ENCODE measurements at places on chromosomes 5 and 9.

DNA sequence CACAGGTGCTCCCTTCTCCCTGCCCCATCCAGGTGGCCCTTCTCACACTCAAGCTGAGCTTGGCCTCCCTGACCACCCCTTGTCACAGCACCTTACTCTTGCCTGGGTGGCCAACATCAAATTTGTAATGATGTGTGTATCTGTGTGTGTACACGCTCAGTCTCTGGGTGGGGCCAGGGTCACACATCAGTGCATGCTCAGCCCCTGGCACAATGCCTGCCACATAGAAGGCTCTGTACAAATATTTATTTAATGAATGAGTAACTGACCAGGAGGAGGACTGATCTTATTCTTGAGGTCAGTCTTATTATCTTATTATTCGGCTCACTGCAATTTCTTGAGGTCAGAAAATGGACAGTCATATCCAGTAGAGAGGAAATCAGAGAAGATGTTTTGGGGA is 41.3 kb upstream of the HAND1 start:
- no peak for DNase-seq

- no peak for DNase-seq
Measured at GRCh38 chr5:122775550-122776542, 966 bp downstream of the SNX2 start.

DNA sequence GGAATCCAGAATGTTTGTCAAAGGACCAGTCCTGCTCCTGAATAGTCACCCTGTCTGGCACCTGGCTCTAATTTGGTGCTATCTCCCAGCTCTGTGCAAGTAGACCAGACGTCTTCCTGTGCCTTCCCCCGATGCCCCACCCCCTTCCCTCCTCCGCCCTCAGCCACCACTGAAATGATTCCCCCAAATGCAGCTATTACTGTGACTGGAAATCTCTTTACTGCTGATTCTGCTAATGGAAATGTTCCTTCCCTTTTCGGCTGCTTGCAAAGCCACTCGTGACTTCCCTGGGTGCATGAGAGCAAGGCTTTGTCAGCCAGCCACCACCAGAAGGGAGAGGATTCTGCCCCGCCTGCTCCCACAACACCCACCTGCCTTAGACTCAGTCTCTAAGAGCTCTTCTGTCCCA is 11.4 kb downstream of the ASTN2 start:
- DNase-seq = peak; percentile 18

DNA sequence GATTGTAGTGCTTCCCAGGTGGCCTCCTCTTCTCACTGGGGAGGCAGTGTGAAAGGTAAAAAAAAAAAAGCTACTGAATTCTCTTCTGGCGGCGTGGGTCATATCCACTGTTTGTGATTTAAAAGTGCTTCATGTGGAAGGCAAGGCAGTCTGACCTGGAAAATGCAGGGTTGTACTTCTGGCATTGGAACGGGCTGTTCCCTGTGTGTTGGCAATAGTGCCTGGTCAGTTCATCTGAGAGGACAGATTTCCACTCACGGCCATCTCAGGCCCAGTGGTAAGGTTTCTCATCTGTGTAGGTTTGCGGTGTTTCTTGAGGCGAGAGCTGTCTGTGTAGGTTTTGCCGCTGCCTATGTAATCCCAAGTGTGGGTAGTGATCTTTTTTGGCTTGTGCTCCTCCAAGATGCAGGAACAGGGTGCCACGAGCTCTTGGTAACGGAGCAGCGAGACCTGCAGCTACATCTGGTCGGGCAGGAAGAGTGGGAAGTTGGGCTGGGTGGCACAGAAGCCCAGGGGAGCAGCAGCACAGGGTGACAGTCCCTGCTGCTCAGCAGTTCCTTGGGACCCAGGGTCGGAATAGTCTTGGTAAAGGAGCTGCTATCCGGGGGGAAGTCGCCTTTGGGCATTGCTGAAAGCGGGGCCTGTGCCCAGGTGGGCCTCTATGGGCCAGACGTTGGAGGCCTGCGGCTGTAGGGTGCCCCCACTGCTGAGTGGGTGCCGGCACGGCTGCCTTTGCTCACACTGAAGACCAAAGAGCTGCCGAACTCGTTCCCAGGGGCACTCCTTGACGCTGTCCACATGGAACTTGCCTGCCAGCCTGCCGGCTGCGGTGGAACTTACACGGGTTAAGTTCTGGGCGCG is 11.2 kb downstream of the RCL1 start:
- no peak for DNase-seq

- DNase-seq = no peak
Measured at GRCh38 chr9:138097501-138097991, 220.0 kb downstream of the CACNA1B start.

GRCh38 chr5:147857302-147858129 is 21.0 kb upstream of the SCGB3A2 start:
- DNase-seq = peak; percentile 10

DNA sequence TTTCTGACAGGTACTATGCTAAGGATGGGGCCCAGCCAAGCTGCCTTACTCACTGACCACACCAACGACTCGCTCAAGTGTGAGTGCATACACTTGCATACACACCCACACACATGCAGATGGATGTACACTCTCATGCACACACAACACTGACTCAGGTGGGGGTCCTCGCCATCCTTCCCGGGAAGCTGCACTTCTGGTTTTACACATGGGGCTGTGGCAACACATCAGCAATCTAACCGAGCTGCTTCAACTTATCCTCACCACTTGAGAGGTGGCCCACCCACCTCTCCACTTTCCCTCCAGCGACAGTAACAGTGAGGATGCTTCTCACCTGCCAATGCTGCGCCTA is 67.2 kb upstream of the SLC25A51 start:
- DNase-seq = no peak

DNA sequence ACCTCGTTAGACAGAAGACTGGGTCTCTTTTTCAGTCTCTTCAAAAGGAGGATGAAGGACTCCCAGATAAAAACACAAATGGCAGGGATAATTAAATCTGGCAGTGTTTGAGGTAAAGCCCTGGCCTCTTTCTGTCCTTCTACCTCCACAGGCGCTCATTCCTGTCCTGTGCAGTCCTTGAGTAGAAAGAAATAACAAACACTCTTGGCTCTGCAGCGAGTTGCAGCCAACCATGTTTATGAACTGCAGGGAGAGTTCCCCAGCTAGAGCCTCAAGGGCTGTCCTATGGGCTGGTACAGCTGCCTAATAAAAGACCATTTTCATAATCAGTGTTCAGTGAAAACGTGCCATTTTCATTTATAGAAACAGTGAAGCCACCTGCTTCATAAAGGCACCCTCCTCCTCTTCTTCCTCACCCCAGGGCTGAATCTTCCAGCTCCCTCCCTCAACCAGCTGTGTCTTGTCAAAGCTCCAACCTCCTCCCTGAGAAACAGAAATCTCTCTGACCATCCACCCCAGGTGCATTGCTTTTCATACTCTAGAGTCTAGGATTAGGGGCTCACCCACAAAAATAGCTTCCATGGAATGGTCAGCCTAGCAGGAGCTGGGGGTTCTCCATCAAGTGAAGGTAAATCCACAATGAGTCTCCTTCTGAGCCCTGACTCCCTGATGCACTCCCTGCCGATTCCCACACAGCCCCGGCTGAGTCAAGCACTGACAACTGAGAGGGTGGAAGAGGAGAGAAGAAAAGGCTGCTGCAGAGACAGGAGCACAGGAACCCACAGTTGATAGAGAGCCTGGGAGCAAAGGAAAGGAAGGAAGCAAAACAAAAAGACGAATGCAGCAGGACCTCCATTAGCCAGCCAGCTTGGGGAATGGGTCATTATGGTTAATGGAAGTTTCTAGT is 150.7 kb downstream of the CMYA5 start:
- DNase-seq = no peak

DNA sequence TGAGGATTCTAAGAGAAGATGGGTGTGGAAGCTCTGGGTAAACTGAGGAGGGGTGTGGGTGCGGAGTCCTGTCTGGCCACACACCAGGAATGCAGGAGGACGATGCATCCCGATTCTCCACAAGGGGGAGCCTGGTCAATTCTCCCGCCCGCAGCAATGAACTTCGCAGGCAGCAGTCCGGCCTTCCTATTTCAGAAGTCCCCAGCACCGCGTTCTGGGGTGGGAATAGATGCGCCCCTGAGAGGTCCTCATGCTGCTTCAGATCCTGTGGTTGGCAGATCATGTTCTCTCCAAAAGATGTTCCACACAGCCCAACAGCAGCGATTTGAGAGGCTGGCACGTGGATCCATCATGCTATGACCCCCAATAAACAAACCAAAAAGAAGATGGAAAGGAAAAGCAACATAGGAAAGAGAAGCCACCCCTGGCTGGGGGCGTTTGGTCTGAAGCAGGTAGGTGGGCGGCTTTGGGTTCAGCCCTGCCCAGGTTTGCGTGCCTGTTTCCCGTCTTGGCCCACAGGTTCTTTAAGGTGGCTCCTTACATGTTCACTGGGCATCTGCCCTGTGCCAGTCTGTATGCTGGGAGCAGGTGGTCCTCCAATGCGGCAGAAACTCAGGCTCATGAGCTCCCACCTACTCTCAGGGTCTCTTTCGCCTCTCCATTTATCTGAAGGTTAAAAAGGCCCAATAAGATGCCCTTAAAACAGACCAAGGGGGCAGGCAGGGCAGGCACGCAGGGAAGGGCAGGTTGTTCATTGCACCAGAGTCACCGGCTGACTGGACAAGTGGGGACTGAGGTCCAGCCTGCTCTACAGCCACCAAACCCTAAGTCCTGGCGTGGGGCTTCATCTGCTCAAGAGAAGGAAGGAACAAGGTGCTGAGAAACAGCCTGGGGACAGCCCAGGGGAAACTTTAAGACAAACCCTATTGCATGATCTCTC is 171.6 kb downstream of the PAX5 start:
- no peak for DNase-seq

DNA sequence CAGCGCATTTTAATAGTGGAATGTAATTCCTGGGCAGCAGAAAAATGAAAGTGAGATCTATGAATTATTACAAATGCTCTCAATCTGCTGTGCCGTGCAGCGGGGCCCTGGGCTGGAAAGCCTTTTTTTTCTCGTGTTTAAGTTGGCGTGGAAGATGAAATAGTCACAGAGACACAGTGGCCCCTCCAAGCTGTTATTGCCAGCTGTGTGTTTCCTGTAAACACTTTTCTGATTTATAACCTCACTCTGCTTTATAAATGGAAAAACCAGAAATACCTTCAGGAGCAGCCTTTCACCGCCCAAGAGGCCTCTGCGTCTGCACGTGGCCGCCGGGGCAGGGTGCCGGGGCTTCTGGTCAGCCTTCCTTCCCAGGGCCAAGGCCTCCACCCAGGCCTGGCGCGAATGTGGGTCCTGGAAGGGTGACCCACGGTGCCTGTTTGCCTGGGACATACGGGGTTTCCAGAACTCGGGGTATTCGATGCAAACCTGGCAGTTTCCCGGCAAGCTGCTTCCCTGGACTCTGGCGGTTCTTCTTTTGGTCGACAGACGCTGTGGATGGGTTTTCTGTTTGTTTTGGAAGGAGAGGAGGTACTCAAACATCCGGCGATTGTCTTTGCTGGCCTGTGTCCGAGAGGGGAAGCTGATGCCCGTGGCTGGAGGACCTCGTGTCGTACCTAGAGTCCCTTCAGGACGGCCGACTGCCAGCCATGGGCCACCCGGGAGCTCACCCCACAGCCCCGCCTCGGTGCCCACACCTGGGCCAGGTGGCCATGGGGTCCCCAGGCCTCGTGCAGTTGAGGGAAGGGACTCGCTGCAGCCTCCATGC is 256.7 kb downstream of the PARP8 start:
- DNase-seq = no peak

DNA sequence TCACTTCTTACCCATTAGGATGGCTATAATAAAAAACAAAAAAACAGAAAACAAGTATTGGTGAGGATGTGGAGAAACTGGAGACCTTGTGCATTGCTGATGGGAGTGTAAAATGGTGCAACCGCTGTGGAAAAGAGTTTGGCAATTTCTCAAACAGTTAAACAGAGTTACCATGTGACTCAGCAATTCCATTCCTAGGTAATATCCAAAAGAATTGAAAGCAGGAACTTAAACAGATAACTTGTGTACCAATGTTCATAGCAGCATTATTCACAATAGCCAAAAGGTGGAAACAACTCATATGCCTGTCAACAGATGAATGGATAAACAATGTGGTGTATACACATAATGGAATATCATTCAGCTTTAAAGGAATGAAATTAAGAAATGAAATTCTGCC is 28.9 kb downstream of the DCP2 start:
- DNase-seq = no peak

DNA sequence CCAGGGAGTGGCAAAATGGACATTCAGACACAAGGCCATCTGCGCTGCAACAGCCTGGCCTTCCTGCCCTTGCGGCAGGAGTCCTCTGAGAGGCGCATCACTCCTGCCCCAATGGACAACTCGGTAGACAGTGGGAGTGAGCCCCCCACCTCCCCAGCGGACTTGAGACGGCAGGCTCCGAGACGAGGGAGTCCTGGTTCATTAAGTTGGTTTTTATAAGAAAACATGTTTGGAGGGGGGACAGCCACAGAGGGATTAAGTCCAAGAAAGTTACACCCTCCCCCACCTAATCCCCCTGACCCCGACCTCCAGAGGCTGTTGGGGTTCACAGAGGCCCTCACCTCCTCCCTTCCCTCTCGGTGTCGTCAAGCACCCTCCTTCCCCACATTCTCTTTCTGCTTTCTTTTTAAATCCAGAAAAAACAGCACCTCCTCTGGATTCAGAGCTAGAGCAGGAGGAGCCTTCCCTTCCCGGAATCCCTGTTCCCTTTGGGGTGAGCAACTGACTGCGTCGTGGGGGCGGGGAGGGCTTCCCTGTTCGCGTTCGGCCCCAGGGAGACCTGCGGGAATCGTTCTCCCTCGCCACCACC is 1.8 kb upstream of the EGR1 start:
- DNase-seq = no peak

DNA sequence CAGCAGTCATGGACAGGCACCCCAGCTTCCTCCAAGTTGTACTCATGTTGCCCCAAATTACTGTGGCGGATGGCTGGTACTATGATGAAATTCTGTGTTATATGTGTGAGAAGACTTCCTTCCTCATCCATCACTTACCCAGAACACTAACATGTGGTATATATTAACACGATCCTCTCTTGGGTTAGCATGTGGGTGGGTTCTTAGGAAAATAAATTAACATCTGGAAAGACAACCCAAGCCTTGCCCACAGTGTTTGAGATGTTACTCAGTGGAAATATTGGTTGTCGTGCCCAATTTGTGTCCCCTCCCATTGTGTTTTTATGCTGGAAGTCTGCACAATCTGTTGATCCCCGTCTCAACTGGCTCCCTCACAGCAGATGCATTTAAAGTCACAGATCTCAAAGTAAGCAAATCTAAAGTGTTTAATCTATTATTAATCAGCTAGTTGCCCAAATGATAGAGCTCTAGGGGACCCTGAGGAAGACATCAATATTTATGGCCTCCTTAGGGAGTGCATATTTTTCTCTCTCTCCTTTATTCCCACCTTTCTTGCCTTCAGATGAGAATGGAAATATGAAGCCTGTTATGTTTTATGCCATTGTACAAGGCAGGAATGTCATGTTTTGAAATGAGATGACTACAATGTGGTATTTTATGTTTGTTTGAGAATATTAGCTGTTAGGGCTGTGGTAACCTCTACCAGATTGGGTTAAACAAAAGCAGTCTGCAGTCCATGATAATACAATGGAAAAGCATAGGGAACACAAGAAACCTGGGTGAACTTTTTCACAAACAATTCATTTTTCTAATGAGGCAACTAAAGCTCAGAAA is 93.9 kb downstream of the GRIA1 start:
- no peak for DNase-seq

GRCh38 chr5:108945094-108945493 is 197.4 kb downstream of the FER start:
- DNase-seq = no peak
